ENCODE measurements at places on chromosomes 3 and 15.

DNA sequence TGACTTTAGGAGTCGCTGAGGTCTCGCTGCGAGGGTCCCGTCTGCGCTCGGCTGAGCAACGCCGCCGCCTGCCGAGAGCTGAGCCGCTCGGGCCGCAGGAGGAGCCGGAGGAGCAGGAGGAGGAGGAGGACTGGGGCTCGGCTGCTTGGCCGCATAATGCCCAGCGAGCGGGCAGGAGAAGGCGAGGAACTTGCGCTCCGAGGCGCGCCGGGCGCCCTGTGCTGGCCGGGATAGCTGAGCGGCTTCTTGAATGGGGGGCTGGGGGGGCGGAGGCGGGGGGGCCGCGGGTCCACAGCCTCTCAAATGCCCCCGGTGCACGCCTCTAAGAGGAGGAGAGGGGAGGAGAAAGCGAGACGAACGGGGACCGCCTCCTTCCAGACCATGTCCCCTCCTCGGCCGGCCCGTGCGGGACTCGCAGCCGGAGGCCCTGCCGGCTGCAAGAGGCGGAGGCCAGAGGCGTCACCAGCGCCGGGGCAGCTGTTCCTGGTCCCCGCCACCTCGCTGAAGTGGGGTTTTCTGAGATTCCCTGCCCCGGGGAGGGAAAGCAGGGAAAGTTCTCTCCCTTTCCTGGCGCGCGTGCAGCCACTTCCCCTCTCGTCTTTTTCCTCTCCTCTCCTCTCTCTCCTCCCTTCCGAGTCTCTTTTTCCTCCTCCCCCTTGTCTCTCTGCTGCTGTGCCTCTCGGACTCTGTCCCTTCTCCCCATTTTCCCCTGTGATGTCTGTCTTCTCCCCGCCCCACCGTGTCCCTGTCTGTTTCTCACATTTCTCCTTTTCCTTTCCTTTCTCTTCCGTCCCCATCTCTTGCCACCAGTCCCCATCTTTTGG, at the start of gene ADAMTS9:
TSS of gene ADAMTS9 (minus strand) at position 220 of the 824 bp plus-strand sequence. CDS start 343 bp downstream, outside the sequence.
- peak; percentile 51 for DNase-seq

DNA sequence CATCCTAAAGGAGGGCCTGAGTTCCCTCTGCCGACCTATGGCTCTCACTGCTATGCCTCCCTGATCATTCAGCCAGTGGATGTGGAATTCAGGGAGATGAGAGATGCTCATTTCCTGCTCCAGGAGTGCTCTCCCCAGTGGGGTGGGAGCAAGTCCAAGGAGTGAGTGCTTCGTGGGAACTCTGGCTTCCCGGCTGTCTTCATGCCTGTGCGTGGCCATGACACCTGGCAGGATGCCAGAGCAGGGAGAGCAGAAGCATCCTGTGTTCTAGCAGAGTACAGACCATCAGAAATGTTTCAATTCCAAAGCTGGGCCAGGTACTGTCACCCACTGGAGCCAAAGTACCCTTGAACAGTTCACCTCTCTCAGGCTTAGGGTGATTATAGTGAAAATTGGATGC, 45.1 kb downstream of the APH1B start:
- DNase-seq = no peak

- DNase-seq = no peak
Observed at GRCh38 chr15:99931703-99932603, 198.7 kb upstream of the LYSMD4 start.

GRCh38 chr3:172066880-172067796, 27.8 kb downstream of the FNDC3B start:
- DNase-seq = no peak
